ENCODE measurements at places on chromosomes 6 and 20. TPM values are rescaled to one million over a fixed set of nuclear protein-coding genes. Genes with fewer than 3 reads are reported as not detected.

- H3K4me3 ChIP-seq: no peak overlapping the region
- H3K27me3 ChIP-seq: peaks cover 6% of the 10 kb centered on the region
- no peak overlapping the region for H3K27ac ChIP-seq
- H3K4me1 ChIP-seq: no peaks in the 10 kb centered on the region
- DNase-seq: no peak
Observed at GRCh38 chr20:62659488-62660239, 17.4 kb downstream of the SLCO4A1 start.

DNA sequence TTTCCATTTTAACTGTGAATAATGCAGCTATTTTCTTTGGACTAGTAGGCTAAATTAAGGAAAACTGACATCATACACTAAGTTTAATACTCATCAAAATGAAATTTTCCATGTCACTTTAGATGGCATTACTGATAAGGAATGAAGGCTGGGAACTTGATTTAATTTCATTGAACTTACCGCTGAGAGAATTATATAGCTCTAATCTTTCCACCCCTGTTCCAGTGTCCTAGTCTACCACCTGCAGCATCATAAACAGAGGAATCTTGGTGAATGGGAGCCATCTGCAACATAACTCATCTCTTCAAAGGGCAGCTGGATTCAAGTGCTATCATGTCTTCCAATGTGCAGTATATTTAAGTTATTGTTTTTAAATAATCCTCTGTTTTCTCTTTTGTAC is 1395.2 kb downstream of the EPHA7 start:
- no peak overlapping the region for H3K4me3 ChIP-seq
- no peak for DNase-seq
- no peak overlapping the region for H3K27ac ChIP-seq
- no peaks in the 10 kb centered on the region for H3K4me1 ChIP-seq
- H3K27me3 ChIP-seq: peaks cover 3% of the 10 kb centered on the region

DNA sequence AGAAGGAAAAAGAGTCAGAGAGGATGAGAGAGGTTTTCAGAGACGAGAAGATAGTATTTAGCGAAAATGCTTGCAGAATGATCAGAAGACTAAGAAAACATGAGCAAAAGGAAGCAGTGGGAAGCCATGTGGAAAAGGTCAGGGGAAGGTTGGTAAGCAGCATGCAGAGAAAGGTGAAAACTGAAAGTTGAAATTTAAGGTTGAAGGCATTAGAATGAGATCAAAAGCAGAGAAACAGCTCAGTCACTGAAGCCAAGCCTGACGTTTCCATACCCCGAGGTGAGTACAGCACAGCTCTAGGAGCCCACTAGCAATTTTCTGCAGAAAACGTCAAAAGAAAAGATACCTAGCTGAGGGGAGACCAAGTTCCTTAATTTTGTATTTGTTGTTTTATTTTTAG is 19.1 kb upstream of the TFB1M start:
- H3K27me3 ChIP-seq: no peaks in the 10 kb centered on the region
- no peak overlapping the region for H3K4me3 ChIP-seq
- DNase-seq: no peak
- H3K27ac ChIP-seq: peak overlapping the region; percentile 52
- no peaks in the 10 kb centered on the region for H3K36me3 ChIP-seq
- peaks cover 10% of the 10 kb centered on the region for H3K4me1 ChIP-seq

The HDGFL1 gene
- total RNA-seq: not detected

Measured in chondrocyte (in vitro differentiated cells).